ENCODE measurements at places on chromosomes 6 and 20. TPM values are rescaled to one million over a fixed set of nuclear protein-coding genes. Genes with fewer than 3 reads are reported as not detected.

- DNase-seq, result no peak
Observed at GRCh38 chr20:42688576-42688975, 501.1 kb downstream of the PTPRT start.

DNA sequence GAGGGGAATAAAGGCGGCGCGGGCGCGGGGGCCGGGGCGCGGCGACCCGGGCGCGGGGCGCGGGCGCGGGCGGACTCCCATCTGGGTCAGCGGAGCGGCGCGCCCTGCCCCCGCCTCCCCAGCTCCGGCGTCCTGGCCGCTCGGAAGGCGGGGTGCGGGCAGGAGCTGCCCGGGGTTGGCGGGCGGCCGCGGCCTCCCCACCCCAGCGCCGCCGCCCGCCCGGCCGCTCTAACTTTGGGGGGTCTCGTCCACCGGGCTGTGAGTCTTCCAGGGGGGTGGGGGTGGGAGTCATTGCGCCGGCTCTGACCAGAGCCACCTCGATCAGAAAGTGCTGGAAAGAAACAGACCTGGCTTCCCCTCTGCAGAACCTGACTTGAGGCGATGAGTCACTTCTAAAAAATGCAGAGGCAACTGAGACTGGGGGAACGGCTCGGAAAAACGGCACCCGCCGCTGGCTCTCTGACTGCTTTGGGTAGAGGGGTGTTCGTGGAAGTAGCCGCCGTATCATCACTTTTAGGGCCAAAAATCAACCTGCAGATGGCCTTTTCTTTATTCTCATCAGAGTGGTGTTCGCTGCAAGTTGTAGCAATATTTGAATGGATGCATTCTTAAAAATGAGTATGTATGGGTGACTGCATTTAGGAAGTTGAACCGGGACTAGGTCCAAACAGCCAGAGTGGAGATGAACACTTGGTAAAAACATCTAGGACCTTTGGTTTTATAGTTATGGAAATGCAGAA is 667 bp downstream of the CAP2 start:
- DNase-seq, result peak; percentile 64

- peak; percentile 31 for DNase-seq
Observed at GRCh38 chr6:157274471-157275226, 48.7 kb downstream of the TMEM242 start.

- DNase-seq, result no peak
Observed at GRCh38 chr6:147283460-147283859, 79.2 kb downstream of the STXBP5 start.

The NRSN1 gene
- total RNA-seq, result not detected

DNA sequence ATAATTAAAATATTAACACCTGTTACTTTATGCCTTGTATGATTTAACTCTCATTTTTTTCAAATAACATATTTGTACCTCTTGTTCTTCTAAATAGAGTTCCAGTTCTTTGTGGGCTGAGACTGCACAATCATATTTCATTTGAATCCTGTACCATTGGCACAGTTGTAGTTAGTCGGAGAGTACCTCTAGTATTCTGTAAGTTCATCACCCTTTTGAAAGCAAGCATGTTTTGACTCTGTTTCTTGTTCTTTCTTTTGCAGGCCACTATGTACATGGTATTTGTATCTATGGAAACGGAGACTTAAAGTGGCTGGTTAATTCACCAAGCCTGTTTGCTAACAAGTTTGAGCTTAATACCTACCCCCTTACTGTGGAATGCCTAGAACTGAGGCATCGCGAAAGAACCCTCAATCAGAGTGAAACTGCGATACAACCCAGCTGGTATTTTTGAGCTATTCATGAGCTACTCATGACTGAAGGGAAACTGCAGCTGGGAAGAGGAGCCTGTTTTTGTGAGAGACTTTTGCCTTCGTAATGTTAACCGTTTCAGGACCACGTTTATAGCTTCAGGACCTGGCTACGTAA is 68.2 kb downstream of the C6orf52 start:
- DNase-seq, result no peak
